ENCODE measurements at places on chromosomes 4 and X.

DNA sequence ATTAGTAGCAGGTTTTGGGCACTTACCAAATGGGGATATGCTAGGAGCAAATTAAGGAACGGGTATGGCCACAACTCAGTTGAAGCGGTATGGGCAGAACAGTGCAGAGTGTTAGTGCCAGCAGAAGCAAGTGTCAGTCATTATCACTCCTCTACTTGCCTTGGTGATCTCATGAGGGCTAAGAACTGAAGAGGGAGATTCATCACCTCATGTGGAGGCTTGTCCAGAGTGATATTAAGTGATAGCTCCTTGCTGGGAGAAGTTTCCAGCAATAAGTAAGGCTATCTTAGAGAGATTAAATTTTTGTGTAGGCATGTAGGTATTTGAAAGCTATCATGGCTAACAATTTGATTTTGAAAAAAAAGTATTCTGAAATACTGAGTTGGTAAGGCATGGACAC lies 615.4 kb upstream of the SMIM31 start:
- DNase-seq, result no peak

DNA sequence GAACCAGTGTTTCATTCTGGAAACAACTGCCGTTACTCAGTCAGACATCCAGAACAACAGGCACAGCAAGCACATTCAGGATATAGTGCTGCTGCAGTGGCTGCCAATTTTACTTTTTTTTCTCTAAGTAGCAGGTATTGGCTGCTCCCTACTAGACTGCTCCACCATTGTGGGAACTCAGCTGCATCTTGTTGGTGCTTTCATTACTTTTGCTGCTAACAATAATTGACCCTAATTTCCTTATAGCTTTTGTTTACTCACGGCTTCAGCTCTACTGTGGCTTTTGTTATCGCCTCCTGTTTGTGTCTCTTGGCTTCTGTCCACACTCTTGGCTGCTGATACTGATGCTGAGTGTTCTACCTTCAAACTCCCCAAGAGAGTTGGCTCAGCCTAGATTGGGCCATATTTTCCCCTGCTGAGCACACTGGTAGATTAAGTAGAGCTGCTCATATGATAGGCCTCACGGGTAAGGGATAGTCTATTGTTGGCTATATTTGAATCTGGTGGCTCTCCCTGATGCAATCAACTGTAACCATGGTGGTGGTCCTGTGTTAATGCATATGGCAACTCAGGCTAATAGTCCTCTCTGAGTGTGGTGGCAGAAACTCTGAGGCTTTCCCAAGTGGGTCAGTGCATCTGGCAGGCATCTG lies 44.5 kb upstream of the IL2 start:
- no peak for DNase-seq

DNA sequence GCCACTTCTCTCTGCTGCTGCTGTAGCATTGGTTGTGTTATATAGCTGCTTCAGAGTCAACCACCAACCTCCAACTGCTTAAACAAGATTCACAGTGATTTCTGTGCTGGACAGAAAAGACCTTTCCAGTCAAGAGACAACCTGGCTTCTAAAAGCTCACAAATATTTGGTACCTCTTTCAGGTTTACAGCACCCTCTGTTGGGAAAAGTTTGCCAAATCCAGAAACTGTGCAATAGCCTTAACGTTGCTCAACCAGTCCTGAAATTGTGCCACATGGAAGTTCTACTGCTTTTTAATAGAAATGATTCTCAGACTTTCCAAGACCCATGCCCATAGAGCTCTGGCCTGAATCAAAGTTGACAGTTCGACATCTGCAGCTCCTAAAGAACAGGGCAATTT lies 842.1 kb upstream of the HTR2C start:
- no peak for DNase-seq

GRCh38 chr4:73028621-73029020 lies 40.9 kb downstream of the COX18 start:
- DNase-seq, result no peak

DNA sequence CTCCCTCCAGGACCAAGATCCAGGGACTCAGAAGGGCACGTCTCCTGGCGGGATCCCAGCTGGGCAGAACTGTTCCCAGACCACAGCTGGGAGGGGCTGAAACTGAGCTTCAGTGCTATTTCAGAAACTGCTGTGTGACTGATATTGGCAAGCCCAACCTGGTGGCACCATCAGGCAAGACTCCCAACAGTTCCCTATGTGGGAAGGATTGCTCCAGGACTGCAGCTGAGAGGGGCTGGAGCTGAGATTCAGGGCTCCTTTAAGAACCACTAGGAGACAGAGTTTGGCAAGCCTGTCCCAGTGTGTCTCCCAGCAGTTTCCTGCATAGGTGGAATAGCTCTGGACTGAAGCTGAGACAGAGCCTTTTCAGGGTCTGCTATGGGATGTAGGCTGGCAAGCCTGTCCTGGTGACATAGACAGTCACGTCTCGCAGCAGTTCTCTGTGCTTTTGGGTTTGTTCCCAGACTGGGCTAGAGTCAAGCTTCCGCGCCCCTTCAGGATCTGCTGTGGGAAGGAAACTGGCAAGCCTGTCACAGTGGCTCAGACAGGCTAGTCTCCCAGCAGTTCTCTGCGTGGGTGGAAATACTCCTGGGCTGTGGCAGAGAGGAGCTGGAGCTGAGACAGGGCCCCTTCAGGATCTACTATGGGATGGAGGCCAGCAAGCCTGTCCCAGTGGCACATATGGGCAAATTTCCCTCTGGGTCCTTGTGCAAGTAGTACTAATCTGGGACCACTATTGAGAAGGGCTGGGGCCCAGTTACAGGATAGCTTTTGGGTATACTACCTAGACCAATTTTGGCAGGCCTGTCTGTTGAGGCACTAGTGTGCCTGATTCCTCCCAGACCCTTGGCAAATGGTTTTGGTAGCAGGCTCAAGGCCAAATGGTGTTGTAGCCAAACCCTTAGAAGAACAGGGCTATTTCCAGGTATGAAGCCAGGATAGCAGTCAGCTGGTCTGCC lies 20.2 kb upstream of the MED14 start:
- DNase-seq, result no peak

GRCh38 chr4:133799717-133800315 lies 401.8 kb downstream of the PABPC4L start:
- no peak for DNase-seq

DNA sequence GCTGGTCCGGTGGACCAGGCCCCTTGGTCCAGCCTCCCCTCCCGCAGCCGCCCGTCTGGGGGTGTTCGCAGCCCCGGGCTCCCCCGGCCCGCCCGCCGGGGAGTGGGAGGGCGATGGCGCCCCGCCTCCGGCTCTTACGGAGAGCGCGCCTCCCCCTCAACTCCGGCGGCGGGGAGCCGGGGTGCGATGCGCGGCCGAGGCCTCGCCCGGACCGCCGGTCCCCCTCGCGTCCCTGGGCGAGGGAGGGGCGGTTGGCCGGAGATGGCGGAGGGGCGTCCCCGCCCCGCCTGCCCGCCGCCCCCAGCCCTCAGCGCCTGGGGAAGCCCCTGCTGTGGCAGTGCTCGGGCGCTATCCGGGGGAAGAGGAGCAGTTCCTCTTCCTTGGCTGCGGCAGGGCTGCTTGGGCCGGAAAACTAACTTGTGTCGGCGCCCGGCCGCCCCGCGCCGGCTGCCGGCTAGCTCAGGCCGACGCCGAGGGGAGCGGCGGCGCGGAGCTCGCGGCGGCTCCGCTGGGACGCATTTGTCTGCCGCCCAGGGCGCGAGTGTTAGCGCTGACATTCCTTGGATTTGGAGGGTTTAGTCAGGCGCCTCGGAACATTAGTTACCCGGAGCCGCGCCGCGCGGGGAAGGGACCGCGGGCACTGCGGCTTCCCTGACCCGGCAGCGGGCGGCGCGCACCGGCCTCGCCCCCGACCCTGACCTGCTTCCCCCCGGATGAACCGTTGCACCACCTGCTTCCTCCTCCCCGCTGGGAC lies 994 bp downstream of the GALNT7 start:
- DNase-seq, result no peak

Data from HS-27A (cell line).